H7 (cell line): ENCODE measurements at places on chromosomes 4 and X. TPM values are rescaled to one million over a fixed set of nuclear protein-coding genes. Genes with fewer than 3 reads are reported as not detected.

RHOXF2B gene
- not detected in 2 replicates for total RNA-seq

LIN54 gene
- total RNA-seq, result 11.4 and 13.0 TPM in 2 replicates

MAGEA12 gene
- total RNA-seq, result not detected in 2 replicates

CLNK gene
- total RNA-seq, result not detected in 2 replicates

CSN1S1 gene
- not detected in 2 replicates for total RNA-seq

TRPC5OS gene
- 0.21 TPM in 1 of 2 replicates, not detected in the other for total RNA-seq

SORCS2 gene
- total RNA-seq, result 2.0 and 4.9 TPM in 2 replicates

OTUD5 gene
- 32.6 and 35.1 TPM in 2 replicates for total RNA-seq

KIAA1210 gene
- total RNA-seq, result not detected in 2 replicates

NEXMIF gene
- total RNA-seq, result 0.70 and 0.94 TPM in 2 replicates

GAGE12J gene
- not detected in 2 replicates for total RNA-seq

ZNF518B gene
- 39.2 and 39.4 TPM in 2 replicates for total RNA-seq

SH3RF1 gene
- total RNA-seq, result 4.2 and 4.6 TPM in 2 replicates

LDB2 gene
- total RNA-seq, result 94.0 and 141 TPM in 2 replicates

ANK2 gene
- 13.3 and 18.2 TPM in 2 replicates for total RNA-seq

CSAG2 gene
- total RNA-seq, result 0.28 TPM in 1 of 2 replicates, not detected in the other

ACTRT1 gene
- not detected in 2 replicates for total RNA-seq

C4orf36 gene
- 0.97 TPM in 1 of 2 replicates, not detected in the other for total RNA-seq

MAGEC1 gene
- total RNA-seq, result not detected in 2 replicates

FATE1 gene
- 0.11 TPM in 1 of 2 replicates, not detected in the other for total RNA-seq
